NCI-H146 (cell line): ENCODE measurements at places on chromosomes 1 and 21.

DNA sequence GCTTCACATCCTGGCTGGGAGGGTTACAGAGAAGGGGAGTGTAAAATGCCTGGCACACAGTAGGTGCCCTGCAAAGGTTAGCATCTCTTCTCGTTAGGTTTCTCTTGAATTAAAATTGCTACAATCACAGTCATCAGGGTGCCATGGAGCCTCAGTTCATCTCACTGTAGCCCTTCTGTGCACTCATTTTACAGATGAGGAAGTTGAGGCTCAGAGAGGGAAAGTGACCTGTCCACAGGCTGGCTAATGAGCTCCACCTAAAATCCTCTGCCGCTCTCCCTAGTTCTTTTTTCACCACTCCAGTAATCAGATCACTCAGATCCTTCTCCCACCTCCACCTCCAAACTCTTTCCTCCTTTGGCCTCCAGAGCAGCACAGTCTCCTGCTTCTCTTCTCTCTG is 13.5 kb upstream of the AHDC1 start:
- DNase-seq, result no peak

DNA sequence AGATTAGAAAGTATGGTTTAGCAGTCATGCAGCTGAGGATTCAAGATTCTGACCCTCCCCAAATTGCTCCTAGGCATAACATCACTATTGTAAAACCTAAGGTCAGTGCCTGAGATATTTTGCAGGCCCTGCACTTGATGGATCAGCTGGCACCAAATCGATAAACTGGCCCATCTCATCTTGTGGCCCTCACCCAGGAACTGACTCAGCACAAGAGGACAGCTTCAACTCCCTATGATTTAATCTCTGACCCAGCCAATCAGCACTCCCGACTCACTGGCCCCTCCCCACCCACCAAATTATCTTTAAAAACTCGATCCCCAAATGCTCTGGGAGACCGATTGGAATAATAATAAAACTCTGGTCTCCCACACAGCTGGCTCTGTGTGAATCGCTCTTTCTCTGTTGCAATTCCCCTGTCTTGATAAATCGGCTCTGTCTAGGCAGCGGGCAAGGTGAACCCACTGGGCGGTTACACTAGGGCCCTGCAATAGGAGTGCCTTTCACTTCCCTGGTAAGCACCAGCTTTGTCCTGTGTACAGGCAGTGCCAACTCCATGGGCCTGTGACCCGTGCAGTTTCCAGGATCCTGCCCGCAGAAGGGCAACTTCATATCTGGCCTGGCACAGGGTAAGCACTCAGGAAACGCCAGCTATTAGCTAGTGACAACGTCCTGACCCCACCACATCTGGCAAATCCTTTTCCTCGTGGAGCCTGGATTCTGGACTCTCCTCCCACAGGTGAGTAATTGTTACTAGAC is 28.7 kb upstream of the SLC2A5 start:
- no peak for DNase-seq

DNA sequence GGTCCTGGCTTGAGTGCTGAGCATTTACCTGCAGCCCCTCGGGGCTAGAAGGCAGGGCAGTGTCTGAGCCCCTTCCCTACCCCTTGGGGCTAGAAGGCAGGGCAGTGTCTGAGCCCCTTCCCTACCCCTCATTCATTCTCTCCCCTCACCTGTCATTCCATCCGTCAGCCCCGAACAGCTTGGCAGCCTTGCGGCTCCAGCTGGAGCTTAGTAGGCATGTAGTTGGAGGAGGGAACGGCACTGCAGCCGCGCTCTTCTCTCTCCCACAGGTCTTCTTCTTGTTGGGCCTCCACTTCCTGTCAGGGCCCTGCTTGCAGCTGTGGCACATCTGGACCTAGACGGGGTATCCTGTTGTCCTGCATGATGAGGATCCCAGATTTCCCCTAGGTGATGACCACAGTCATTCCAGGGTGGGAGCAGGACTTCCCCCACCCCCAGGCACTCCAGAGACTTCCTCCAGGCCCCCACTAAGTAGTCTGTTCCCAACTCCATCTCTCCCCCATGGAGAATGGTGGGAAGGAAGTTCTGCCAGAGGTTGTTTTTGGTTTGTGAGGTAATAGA is 22.2 kb downstream of the MAPKAPK2 start:
- DNase-seq, result no peak

- DNase-seq, result no peak
Measured at GRCh38 chr1:53536606-53537005, 77.4 kb downstream of the DMRTB1 start.

GRCh38 chr1:23915466-23915865 is 2.3 kb upstream of the CNR2 start:
- no peak for DNase-seq
